ENCODE measurements at places on chromosomes 3 and 15.

- no peak for DNase-seq
These were observed 101.6 kb upstream of the ANKRD28 start for GRCh38 chr3:15899388-15899787.

GRCh38 chr15:97691078-97691477, 269.4 kb upstream of the ARRDC4 start:
- DNase-seq, result no peak

GRCh38 chr3:197151580-197151979, 122.0 kb upstream of the MELTF start:
- no peak for DNase-seq

GRCh38 chr3:51271172-51271571, 113.9 kb upstream of the MANF start:
- no peak for DNase-seq

All from activated naive CD4-positive, alpha-beta T cell treated with anti-CD3 and anti-CD28 coated beads, Interleukin-2, amount 10 ng/mL, durations not matched to agents 7 days and 5 days (primary cell).